ENCODE measurements at places on chromosomes 2 and 18.

GRCh38 chr2:228181098-228182019 lies at the start of gene SPHKAP:
TSS of gene SPHKAP (minus strand) at chr2:228181687. CDS start at chr2:228181598, 89 bp downstream.
- no peak for DNase-seq

- DNase-seq: no peak
Observed at GRCh38 chr2:2902547-2903281, 474.9 kb downstream of the EIPR1 start.

- DNase-seq: no peak
Observed at GRCh38 chr2:14642499-14642898, 10.0 kb downstream of the LRATD1 start.

DNA sequence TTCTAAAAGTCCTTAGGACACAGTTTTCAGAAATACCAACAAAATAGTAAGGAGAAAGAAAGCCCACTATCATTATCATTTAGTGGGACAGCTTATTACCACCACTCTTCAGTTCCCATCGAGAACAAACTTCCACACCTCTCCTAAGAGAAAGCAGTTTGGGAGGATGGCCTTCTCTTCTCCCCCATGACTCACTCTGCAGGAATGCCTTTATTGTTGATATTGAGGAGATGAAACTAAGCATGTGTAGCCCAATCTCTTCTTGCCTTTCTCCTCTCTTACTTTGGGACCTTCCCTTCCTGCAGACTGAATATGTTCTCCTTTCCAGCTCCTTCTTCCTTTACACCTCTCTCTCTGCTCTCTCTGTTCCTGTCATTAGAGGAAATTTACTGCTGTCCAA lies 30.0 kb upstream of the ERMN start:
- no peak for DNase-seq

GRCh38 chr2:207449642-207450165 lies 80.1 kb upstream of the CREB1 start:
- no peak for DNase-seq

GRCh38 chr2:12493031-12493513 lies 223.7 kb upstream of the TRIB2 start:
- DNase-seq: no peak

GRCh38 chr2:46803547-46803878 lies 112.1 kb downstream of the MCFD2 start:
- DNase-seq: no peak

DNA sequence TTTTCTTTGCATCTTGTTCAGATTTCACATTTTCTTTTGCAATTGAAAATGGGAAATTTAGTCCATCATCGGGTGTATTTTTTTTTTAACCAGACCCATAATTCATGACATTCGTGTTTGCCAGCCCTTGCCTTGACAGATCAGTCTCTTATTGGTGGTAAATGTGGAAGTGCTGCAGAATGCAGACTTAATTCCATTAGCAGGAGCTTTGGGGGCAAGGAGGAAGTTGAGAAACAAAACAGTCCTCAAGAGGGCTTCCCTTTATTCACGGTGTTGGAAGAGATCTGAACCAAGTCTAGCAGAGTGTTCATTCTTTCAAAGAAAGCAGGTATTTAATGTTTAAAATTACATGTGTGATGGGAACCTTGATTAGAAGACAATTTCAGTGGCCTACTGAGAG lies 16.6 kb upstream of the RPE start:
- no peak for DNase-seq

DNA sequence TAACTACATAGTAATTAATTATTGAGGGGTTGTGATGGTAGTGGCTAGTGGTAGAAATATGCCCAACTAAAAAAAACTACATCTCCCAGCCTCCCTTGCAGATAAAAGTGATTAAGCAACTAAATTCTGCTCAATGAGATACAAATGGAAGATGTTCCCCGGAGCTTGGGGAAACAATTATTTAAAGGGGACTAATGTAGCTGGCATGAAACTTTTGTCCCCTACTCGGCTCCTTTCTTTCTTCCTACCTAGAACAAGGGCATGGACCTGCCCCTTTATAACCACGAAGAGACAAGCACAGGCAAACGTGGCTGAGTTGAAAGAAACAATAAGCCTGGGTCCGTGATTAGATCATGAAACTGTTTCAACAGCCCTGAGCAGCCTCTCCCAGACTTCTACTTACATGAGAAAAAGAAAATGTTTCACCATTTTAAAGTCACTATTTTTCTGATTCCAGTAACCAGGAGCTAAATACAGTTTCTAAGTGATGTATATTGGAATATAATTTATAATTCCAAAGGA lies 236.9 kb downstream of the SCG2 start:
- DNase-seq: no peak

GRCh38 chr2:235860111-235860510 lies 308.1 kb downstream of the GBX2 start:
- DNase-seq: no peak

DNA sequence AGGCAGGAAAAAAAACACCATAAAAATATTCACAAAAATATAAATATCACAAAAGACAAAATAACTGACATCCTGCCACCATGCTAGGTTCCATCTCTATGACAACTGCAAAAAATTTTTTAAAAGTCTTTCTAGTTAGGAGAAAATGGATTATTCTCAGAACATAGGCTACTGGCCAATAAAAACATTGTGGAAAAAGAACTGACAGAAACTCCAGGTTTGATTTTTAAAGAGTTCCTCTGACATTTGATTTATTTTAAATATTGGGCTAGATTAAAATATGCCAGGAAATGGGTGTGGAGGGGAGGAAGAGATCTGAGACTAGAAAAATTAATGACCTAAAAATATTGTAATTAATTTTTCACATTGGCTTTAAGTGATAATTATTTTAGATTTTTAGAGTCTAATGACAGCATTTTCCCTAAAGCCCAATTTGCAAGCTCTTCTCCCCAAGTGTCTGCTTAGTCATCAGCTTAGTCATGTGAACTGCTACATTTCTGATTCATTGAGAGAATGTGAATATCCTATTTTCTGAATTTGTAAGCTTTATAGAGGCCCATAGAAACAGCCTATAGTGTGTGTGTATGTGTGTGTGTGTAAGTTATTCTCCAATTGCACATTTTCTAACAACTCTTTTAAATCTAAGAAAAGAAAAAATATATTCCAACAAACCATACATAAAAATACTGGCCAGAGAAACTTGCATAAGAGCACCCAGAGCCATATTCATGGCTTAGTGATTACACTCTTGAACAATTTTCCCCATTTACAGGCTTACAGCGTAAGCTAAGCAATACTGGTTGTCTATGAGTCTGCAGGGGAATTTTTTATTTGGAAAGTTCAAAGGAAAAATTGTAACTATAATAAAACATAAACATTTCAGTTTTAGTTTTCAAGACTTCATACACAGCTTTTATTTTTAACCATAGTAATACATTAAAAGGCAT lies 48.4 kb downstream of the TMEFF2 start:
- DNase-seq: no peak

DNA sequence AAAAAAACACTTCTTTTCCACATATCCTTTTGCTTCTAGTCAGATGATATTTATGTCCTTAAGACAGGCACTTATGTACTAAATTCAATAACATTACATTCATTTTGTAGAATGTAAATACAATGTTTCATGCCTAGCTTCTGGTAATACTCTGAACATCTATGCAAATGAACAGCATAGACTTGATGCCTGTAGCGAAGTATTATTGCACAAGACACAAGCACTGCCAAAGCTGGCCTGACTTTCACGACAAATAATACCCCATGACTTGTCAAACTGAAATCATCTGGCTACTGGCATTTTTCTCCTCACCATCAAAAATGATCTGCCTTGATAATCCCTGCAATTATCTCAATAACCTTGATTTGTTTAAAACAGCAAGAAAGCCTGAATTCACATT lies 101.3 kb downstream of the L3MBTL4 start:
- no peak for DNase-seq

DNA sequence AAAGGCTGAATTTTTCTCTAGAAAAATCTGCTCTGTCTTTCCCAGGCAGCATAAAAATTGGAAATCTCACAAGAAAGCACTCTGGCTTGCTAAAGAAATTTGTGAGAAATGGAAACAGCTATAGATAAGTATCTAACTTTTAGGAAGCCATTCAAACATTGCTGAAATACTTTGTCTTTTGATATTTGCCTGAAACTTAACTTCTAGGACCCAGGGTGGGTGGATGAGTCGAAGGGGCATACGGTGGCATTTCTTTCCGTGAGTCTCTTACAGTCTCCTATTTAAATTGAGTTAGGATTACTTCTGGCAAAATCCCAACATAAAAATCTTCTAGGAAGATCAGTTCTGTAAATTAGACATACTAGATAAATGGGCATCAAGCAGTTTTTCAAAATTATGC lies 532 bp upstream of the COL3A1 start:
- no peak for DNase-seq

DNA sequence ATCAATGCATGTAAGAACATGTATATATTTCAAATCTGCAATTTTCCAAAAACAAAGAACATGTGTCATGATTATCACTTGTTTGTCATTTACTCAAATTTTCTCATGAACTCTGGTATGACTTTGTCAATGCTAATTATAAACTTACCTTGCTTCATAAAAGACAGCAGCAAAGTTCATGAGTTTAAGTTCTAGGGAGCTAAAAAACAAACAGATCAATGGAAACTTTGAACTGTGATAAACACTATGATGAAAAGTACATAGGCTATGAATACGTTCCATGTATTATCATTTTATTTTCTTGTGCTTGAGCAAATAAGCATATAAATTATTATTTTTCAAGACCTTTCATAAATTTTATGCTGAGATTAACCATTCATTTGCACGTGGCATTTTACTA lies 940.8 kb downstream of the MBD2 start:
- no peak for DNase-seq

GRCh38 chr2:102240640-102241370 lies 54.0 kb downstream of the IL1RL2 start:
- DNase-seq: peak; percentile 55

- DNase-seq: no peak
Observed at GRCh38 chr2:6308986-6309385, 556.7 kb downstream of the CMPK2 start.

- no peak for DNase-seq
Observed at GRCh38 chr2:30732876-30733275, 74.4 kb downstream of the CAPN13 start.

- no peak for DNase-seq
Observed at GRCh38 chr18:906416-907114, 1.9 kb downstream of the ADCYAP1 start.

Measured in C1 segment of cervical spinal cord (tissue), 14 donors.